ENCODE measurements at places on chromosomes 6 and 20.

GRCh38 chr6:2476376-2476775 lies 231.0 kb upstream of the GMDS start:
- DNase-seq, result no peak

DNA sequence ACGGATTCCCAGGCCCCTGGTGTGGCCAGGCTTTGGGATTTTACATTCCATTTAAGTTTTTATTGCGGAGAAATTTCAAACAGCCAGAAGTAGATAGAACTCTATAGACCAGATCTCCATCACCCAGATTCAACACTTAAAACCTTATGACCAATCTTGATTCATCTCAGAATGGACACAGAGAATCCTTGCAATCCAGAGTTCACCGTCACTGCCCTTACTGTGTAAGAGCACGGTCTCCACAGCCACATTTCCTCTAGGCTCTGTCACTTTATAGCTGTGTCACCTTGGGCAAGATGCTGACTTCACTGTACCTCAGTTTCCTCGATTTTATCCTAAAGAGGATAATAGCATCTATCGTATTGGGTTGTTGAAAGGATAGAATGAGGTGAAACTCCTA lies 979 bp downstream of the ZNF133 start:
- no peak for DNase-seq

DNA sequence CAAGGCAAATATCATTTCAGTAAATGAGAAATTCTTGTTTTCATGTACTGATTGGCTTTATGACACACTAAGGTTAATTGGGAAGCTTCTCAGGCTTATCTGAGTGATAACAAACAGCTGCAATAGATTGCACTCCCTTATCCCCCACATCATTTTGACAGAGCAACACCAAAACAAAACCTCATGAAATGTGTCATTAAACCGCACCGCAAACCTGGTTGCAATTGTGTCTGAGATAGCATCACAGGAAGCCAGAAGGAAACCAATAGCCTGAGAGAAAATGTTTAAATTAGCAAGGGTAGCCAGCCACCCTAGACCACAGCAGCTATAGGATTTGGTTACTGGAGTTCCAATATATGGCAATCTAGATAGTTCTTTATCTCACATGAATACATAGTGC lies 31.6 kb upstream of the LAMA4 start:
- peak; percentile 85 for DNase-seq

GRCh38 chr20:45485388-45485787 lies 15.8 kb downstream of the WFDC2 start:
- no peak for DNase-seq

GRCh38 chr6:69696273-69696672 lies 100.5 kb downstream of the LMBRD1 start:
- DNase-seq, result no peak

DNA sequence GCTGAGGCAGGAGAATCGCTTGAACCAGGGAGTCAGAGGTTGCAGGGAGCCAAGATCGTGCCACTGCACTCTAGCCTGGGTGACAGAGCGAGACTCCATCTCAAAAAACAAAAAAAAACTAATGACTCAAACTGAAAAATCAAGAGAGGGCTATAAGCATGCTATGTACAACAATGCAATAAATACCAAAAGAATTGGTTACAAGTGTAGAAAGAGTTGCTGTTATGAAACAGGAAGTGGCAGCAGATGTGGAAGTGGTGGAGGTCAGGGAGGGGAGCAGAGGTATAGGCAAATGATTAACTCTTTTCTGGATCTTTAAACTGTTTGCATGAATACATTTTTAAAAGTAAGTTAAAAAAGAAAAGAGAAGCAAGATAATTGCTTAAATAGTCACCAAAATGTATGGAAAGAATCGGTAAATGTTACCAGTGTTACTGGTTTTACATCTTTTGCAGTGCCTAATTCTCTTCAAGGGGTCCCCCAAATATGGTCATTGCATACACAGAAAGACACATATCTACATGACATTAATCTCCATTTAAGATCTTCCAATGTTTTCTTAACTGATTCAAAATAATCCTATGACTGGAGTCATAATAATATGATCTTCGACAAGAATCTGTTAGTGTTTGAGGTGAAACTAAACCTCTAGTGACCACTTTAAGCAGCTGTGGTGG lies 15.0 kb downstream of the CALHM6 start:
- peak; percentile 87 for DNase-seq

Data from hematopoietic multipotent progenitor cell treated with erythropoietin and hydrocortisone succinate and interleukin-3 and kit ligand, for 4 days (in vitro differentiated cells).